Breast epithelium (tissue), 4 donors: ENCODE measurements at places on chromosomes 2 and 18.

- H3K27me3 ChIP-seq = no peaks in the 10 kb centered on the region
- H3K4me1 ChIP-seq = no peaks in the 10 kb centered on the region
- H3K36me3 ChIP-seq = no peaks in the 10 kb centered on the region
- no peak for DNase-seq
- H3K4me3 ChIP-seq = no peak overlapping the region
- H3K27ac ChIP-seq = no peak overlapping the region
Observed at GRCh38 chr2:23510471-23510870, 125.5 kb downstream of the KLHL29 start.

GRCh38 chr2:160568856-160569255 lies 75.2 kb upstream of the RBMS1 start:
- H3K27ac ChIP-seq = no peak overlapping the region
- no peaks in the 10 kb centered on the region for H3K36me3 ChIP-seq
- DNase-seq = no peak
- no peak overlapping the region for H3K4me3 ChIP-seq
- no peaks in the 10 kb centered on the region for H3K4me1 ChIP-seq
- H3K27me3 ChIP-seq = no peaks in the 10 kb centered on the region

- H3K4me3 ChIP-seq = no peak overlapping the region
- DNase-seq = no peak
- no peaks in the 10 kb centered on the region for H3K27me3 ChIP-seq
- no peak overlapping the region for H3K27ac ChIP-seq
- no peaks in the 10 kb centered on the region for H3K36me3 ChIP-seq
- H3K4me1 ChIP-seq = no peaks in the 10 kb centered on the region
Observed at GRCh38 chr2:72533765-72534164, 292.1 kb downstream of the EXOC6B start.

- no peak overlapping the region for H3K4me3 ChIP-seq
- H3K36me3 ChIP-seq = no peaks in the 10 kb centered on the region
- H3K4me1 ChIP-seq = no peaks in the 10 kb centered on the region
- no peaks in the 10 kb centered on the region for H3K27me3 ChIP-seq
- no peak overlapping the region for H3K27ac ChIP-seq
Observed at GRCh38 chr2:140117386-140117785, 1337.2 kb upstream of the NXPH2 start.

DNA sequence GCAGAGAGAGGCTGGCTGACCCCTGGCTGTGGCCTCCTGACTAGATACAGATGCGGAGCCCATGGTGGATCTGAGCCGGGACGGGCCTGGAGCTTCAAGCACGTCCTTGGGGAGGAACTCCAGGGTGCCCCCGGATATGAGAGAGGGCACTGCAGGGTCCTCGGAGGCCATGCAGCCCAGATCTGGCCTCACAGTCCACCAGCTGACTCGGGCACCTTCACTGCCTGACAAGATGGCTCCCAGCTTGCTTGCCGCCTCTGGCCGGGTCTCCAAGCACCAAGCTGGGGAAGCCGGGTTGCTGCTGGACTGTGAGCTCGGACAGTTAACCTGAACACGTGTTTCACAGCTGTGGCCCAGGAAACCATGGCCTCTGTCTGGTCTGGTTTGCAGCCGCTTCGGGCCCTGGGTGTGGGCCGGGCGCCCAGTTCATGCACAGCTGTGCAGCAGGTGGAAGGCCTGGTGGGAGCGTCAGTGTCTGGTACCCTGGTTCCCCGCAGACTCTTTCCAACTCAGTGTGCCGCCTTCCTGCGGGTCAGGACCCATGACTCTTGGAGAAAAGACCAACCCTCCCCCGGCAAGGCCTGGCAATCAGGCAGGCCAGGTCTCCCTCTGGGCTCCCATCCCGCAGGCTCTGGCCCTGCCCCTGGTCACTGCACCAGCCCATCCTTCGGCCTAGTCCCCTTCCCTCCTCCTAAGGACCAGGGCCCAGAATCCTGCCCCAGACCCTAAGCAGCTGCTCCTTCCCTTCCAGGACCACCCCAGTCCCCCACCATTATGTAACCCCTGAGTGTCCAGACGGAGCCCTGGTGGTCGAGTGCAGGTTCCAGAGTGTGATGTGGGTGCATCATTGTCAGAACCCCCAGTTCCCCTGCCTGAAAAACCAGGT lies 74.6 kb upstream of the OTOS start:
- H3K4me1 ChIP-seq = no peaks in the 10 kb centered on the region
- H3K27me3 ChIP-seq = no peaks in the 10 kb centered on the region
- no peak for DNase-seq

DNA sequence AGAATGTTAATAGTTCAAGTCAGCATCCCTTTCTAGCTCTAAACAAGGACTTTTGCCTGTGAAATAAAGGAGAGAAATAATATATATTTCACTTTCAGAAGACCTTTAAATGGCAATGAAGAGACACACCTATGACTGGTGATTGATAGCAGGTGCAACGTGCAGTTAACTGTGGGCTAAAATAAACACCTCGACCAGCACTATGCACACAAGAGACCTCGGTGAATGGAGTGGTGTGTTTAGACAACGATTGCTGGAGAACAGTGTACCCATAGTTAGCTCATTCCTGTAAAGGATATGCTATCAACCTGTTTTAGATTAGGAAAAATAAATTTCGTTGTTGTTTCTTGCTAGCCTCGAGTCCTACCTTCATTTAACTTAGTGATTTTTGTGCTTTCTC lies 143.4 kb downstream of the NR4A2 start:
- no peak for DNase-seq
- H3K27ac ChIP-seq = no peak overlapping the region
- no peak overlapping the region for H3K4me3 ChIP-seq
- H3K27me3 ChIP-seq = no peaks in the 10 kb centered on the region

DNA sequence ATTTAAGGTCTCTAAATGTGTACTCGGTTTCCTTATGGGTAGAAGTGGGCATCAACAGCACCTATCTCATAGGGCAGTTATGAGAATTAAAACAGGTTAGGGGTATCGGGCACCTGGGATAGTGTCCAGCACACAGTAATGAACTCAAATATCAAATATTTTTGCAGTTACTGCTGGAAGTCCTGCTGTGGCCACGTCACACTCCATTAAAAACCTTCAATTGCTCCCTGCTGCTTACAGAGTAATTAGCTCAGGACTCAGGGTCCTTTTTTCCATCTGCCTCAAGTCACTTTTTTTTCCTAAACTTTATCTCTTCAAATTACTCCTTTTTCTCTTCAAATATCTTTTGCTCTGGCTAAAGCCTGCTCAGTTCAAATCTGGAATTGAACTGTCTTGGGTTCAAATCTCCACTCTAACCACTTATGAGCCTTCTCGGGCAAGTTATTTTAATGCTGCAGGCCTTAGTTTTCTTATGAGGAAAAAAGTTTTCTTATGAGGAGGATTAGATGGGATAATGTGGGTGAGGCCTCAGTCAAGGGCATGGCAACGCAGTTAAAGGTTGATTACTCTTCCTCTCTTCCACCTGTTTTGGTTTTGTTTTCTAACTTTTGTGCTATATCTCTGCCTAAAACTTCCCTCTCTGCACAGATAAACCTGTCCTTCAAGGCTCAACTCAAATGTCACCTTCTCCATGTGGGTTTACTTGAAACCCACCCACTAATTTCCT lies 36.6 kb downstream of the SPRED2 start:
- DNase-seq = no peak
- no peaks in the 10 kb centered on the region for H3K4me1 ChIP-seq
- no peaks in the 10 kb centered on the region for H3K36me3 ChIP-seq
- H3K4me3 ChIP-seq = no peak overlapping the region
- H3K27me3 ChIP-seq = no peaks in the 10 kb centered on the region

- H3K4me1 ChIP-seq = no peaks in the 10 kb centered on the region
- H3K4me3 ChIP-seq = peak overlapping the region; percentile 81
- H3K27ac ChIP-seq = no peak overlapping the region
- no peak for DNase-seq
Observed at GRCh38 chr2:136115183-136115761, 2.7 kb downstream of the CXCR4 start.

GRCh38 chr2:99084256-99084655 lies 57.3 kb upstream of the C2orf15 start:
- H3K36me3 ChIP-seq = no peaks in the 10 kb centered on the region
- H3K27me3 ChIP-seq = no peaks in the 10 kb centered on the region
- no peak for DNase-seq
- no peak overlapping the region for H3K27ac ChIP-seq

- no peaks in the 10 kb centered on the region for H3K27me3 ChIP-seq
- no peak for DNase-seq
- no peaks in the 10 kb centered on the region for H3K4me1 ChIP-seq
- no peak overlapping the region for H3K4me3 ChIP-seq
Observed at GRCh38 chr2:173553593-173553992, 198.9 kb downstream of the CDCA7 start.

DNA sequence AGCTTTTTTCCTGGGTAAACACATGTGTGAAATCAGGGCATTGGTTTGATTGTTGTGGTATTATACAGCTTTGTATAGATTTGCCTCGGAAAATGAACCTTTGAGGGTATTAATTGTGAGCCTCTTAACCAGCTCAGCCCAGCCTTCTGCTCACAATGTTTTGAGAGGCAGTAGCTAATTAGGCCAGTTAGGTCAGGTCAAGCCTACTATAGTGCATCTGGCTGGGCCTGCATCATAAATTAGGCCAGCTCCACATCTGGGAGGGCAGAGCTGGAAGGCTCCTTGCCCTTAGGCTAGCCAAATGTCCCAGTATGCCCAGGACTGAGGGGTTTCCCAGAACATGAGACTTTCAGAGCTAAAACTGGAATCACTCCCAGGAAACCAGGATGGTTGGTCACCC lies 43.0 kb downstream of the LRATD1 start:
- no peaks in the 10 kb centered on the region for H3K36me3 ChIP-seq
- H3K4me1 ChIP-seq = no peaks in the 10 kb centered on the region
- H3K27ac ChIP-seq = no peak overlapping the region
- no peak overlapping the region for H3K4me3 ChIP-seq

DNA sequence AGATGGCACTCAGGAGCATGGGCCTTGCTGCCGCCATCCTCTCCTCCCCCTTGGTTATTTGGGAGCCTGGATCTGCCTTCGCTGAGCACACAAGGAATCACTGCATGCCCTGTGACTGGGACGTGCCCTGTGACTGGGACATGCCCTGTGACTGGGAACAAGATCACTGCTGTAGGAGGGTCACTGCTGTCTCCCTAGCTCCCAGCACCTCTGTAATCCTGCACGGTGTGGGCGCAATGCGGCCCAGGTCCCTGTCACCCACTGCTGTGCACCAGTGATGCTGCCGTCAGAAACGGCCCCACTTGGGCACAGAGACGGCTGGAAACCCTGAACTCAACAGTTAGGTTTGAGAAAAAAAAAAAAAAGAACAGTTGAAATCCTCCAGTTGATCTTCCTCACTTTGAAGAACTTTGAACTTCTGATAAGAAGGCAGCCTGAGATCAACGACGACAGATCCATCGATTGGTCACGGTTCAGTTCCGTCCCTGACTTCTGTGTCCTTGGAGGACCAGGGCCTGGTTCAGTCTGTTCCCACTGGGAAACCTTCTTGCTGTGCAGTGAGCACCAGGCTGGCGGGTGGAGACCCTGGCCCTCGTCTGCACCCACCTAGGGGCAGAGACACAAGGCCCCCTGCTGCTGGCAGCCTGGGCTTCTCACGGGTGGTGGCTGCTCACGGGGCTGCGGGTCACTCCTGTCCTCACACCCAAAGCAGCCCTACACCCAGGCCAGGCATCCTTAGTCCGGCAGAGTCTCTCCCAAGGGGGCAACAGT lies 125.9 kb downstream of the PXDN start:
- no peaks in the 10 kb centered on the region for H3K27me3 ChIP-seq
- no peaks in the 10 kb centered on the region for H3K36me3 ChIP-seq
- no peak for DNase-seq
- no peak overlapping the region for H3K4me3 ChIP-seq

DNA sequence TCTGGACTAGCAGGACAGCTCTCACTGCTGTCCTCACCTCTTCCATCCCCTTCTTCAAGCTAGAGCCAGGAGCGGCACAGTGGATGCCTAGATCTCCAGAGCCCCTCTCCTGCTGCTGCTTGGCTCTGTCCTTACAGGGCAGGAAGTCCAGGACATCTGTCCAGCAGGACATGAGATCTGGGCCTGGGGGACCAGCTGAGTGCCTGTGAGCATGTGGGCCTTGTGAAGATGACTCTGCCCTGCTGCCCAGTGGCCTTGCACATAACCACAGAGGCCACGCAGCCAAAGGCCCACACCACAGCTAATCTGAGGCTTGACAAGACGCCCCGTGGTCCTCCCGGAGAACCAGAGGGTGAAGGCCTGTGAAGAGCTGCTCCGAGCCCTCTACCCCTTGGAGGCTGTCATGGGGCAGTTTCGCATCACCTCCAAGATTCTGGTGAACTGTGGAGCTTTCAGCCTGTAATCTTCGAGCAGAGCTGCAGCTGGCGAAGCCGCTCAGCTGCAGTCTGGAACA lies 516.7 kb upstream of the HS6ST1 start:
- no peaks in the 10 kb centered on the region for H3K36me3 ChIP-seq
- H3K27me3 ChIP-seq = no peaks in the 10 kb centered on the region
- no peaks in the 10 kb centered on the region for H3K4me1 ChIP-seq
- H3K27ac ChIP-seq = no peak overlapping the region

GRCh38 chr18:76339246-76339620 lies 155.8 kb downstream of the ZNF516 start:
- H3K27ac ChIP-seq = no peak overlapping the region
- H3K36me3 ChIP-seq = no peaks in the 10 kb centered on the region
- no peak for DNase-seq
- H3K27me3 ChIP-seq = no peaks in the 10 kb centered on the region
- no peak overlapping the region for H3K4me3 ChIP-seq
- H3K4me1 ChIP-seq = no peaks in the 10 kb centered on the region

- H3K27ac ChIP-seq = no peak overlapping the region
- H3K36me3 ChIP-seq = no peaks in the 10 kb centered on the region
- H3K4me3 ChIP-seq = no peak overlapping the region
- H3K4me1 ChIP-seq = peaks cover 8% of the 10 kb centered on the region
Observed at GRCh38 chr2:231127936-231128335, 3.1 kb upstream of the HTR2B start.

- no peaks in the 10 kb centered on the region for H3K27me3 ChIP-seq
- no peaks in the 10 kb centered on the region for H3K4me1 ChIP-seq
- H3K36me3 ChIP-seq = no peaks in the 10 kb centered on the region
- no peak overlapping the region for H3K4me3 ChIP-seq
Observed at GRCh38 chr2:109087055-109087663, 41.8 kb upstream of the SH3RF3 start.

GRCh38 chr2:220228310-220229006 lies 601.0 kb downstream of the SLC4A3 start:
- no peak for DNase-seq
- no peaks in the 10 kb centered on the region for H3K4me1 ChIP-seq
- no peaks in the 10 kb centered on the region for H3K27me3 ChIP-seq
- H3K4me3 ChIP-seq = no peak overlapping the region
- no peak overlapping the region for H3K27ac ChIP-seq

GRCh38 chr18:54147439-54147838 lies 77.0 kb downstream of the MBD2 start:
- H3K36me3 ChIP-seq = no peaks in the 10 kb centered on the region
- H3K4me3 ChIP-seq = no peak overlapping the region
- no peaks in the 10 kb centered on the region for H3K4me1 ChIP-seq

GRCh38 chr2:118375907-118376485 lies 287.7 kb downstream of the INSIG2 start:
- DNase-seq = no peak
- no peaks in the 10 kb centered on the region for H3K36me3 ChIP-seq
- no peaks in the 10 kb centered on the region for H3K4me1 ChIP-seq
- no peak overlapping the region for H3K4me3 ChIP-seq
- H3K27me3 ChIP-seq = no peaks in the 10 kb centered on the region
- no peak overlapping the region for H3K27ac ChIP-seq

GRCh38 chr2:64325852-64326577 lies 127.9 kb upstream of the LGALSL start:
- H3K27me3 ChIP-seq = no peaks in the 10 kb centered on the region
- no peak for DNase-seq
- H3K4me1 ChIP-seq = peaks cover 8% of the 10 kb centered on the region
